ENCODE measurements at places on chromosomes 16 and 17.

DNA sequence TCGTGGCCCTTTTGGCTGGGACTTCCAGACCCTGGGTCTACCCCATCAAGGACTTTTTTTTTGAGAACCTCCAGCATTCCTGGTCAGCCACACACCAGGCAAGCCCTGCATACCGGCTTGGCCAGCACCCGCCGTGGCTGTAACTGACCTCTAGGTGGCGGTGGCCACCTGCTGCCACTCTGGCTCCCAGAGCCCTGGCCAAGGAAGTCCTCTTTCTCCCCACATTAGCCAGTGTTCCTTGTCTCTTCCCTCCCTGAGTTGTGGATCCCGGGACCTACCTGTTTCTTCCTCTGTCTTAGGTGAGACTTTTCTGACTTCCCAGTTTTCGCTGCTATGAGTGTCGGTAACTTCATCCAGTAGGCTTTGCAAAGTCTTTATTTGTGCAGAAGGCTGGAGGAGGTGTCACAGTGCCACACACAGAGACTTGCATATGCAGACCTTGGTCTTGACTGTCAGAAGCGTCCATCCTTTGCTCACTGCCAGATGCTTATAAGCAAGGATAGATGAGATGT lies 348.3 kb downstream of the CPPED1 start:
- peak; percentile 20 for DNase-seq

- DNase-seq: no peak
Observed at GRCh38 chr16:86977076-86977676, 340.0 kb downstream of the C16orf95 start.

DNA sequence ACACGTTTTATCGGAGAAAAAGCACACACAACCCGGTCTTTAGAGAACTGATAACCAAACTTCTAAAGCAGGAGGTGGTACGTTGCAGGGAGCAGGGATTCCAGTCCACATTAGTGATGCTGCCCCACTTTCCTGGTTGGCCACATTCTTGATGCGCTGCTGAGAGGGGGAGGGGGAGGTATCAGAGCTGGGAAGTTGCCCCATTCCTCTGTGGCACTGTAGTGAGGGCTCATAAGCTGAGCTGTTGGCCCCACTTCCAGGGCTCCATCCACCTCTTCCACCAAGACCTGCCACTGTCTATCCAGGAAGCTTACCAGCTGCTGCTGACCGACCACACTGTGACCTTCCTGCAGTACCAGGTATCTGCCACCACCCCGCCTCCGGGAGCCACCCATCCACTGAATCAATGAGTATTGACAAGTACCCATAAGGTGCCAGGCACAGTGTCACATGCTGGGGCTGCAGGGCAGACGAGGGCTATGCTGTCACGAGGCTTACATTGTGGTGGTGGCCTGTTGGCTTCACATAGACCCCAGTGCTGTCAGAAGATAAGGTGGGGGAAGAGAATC lies 1.1 kb downstream of the TSEN54 start:
- no peak for DNase-seq

- DNase-seq: no peak
Observed at GRCh38 chr16:84964386-84965128, 46.8 kb downstream of the ZDHHC7 start.

DNA sequence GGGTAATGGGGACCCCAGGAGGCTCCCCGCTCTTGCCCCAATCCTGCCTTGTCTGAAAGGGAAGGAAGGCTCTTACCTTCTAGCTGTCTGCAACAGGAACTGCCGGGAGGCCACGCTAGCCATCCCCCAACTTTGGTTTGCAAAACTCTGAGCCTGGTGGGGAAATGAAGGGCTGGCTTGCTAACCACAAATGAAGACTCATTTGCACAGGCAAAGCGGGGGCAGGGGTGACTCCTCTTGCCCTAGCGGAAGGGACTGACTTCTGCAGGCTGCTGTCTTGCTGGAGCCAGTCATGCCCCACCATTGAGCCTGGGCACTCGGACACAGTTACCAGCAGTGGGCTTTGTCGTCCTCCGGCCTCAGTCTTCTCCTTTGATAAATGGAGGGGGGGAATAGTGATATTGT lies 52.6 kb downstream of the PLCG2 start:
- peak; percentile 8 for DNase-seq

DNA sequence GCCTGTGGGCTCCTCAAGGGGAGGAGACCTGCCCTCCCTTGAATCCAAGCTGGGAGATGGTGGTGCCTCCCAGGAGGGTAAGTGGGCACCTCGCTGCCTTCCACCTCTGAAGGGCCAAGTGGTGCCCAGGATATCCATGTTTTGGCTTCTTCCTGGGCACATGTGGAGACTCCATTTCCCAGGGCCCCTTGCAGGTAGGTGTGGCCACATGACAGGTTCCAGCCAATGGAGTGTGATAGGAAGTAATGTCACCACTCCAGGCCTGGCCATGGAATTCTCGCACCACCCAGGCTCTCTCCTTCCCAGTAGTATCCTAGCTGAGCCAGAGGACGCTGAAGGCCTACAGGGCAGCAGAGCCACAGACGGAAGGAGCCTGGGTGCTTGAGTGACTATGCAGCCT lies 17.6 kb upstream of the PEMT start:
- no peak for DNase-seq

DNA sequence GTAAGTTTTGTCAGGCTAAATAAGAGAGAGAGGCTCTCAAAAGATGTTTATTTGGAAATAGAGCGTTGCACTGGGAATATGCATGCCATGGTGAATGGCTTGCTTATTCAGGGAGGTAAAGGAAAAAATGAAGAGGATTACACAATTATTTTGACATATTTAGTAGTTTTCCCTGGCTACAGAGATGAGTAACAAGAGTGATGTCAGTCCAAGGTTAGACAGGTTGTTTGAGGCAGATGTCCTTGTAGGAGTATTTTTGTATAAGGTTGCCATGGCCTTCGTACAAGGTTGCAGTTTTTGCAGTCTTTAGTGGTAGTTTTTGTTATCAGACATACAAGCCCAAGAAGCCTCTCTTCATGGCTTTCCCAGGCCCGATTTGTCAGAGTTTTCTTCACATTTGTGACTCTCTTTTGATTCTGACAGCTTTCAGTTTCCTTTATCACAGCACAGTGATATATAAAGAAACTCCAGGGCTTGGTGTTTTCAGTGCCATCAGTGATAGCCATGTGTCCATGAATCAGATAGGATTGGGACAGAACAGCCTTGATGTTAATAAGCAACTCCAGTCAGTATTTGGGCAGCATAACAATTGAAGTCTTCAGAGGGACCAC lies 18.7 kb upstream of the LGALS9 start:
- no peak for DNase-seq

- no peak for DNase-seq
Observed at GRCh38 chr16:51924744-51925143, 622.2 kb downstream of the TOX3 start.

DNA sequence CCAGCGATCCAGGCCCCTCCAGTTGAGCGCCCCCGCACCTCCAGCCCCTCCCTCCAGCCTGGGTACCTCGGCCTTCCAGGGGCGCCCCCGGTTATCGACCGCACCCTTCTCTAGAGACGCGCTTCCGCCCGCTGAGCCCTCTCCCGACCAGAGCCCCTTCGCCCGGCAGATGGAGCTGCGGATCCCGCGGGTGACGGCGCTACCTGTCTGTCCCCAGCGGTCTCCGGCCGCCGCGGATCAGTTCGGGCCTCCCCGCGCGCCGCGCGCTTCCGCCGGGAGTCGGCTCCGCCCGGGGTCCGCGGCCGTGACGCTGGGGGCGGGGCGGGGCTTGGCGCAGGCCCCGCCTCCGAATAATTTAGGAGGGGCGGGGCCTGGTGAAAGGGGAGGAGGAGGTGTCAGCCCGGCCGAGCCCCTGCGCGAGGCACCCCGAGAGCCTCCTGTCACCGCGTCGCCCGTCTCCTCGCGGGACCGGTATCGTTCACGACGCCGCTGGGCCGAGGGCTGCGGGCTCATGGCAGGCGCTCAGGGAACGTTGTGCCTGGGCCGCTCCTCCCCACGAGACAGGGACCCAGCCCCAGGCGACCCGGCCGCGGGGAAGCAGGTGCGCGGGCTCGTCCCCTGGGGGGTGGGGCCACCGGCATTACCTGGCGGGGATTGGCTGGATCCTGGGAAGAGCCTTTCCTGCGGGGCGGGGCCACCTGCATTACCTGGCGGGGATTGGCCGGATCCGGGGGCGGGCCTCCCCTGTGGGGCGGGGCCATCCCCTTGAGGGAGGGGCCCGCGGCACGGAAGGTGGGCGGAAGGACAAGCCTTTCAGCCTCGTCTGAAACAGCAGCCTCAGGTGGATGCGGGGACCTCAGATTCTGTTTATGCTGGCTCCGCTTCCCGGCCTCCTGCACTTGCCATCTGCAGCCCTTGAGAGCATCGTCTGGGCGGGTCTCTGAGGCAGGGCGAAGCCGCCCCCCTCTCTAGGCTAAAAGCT lies at the start of gene SPATA2L:
Gene SPATA2L, minus strand, starts transcription at position 281 of the 982 bp plus-strand sequence. CDS start 473 bp downstream, outside the sequence.
- DNase-seq: peak; percentile 95

GRCh38 chr16:47320546-47321310 lies 140.1 kb downstream of the ITFG1 start:
- no peak for DNase-seq

GRCh38 chr16:51305337-51305736 lies 154.3 kb upstream of the SALL1 start:
- DNase-seq: no peak

DNA sequence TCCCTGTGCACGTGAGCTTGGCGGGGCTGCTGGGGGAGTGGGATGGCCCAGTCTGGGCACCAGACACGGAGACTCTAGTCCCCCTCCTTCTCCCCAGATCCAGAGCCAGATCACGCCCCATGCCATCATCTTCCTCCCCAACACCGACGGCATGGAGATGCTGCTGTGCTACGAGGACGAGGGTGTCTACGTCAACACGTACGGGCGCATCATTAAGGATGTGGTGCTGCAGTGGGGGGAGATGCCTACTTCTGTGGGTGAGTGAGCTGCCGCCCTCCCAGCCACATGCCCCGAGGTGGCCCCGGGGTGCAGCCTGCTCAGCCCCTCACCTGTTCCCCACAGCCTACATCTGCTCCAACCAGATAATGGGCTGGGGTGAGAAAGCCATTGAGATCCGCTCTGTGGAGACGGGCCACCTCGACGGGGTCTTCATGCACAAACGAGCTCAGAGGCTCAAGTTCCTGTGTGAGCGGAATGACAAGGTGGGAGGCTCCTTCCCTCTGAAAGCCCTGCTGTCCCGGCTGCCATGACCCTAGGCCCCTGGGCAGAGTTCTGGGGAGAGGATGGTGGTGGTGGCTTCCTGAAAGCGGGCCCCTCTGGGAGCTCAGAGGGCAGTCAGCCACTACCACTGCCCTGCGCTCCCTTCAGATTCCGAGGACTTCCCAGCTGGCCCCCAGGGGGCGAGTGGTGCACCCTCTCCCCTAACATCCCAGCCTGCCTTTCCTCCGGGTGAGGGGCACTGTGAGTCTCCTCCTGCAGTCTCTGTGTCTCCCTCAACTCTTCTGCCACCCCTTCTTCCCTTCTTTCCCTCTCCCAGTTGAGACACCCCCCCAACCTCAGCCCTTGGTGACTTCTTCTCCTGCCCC lies 2.8 kb upstream of the C17orf107 start:
- no peak for DNase-seq

DNA sequence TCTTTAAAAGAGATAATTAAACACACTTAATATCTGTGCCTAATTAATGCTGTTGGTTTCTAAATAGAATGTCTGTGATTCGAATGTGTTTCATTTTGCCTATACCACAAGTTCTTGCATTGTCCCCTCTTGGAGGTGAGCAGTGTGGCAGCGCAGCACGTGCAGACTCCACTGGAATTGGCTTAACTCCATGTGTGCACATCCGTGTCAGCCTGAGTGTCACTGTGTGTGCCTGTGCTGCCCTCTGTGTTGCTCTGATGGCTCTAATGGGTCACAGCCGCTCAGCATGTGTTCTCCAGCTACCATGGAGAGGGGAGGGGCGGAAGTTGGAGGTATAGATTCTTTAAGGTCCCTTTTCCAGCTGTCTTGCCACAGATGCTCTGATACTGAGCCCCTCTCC lies 226.6 kb downstream of the SPECC1 start:
- no peak for DNase-seq

DNA sequence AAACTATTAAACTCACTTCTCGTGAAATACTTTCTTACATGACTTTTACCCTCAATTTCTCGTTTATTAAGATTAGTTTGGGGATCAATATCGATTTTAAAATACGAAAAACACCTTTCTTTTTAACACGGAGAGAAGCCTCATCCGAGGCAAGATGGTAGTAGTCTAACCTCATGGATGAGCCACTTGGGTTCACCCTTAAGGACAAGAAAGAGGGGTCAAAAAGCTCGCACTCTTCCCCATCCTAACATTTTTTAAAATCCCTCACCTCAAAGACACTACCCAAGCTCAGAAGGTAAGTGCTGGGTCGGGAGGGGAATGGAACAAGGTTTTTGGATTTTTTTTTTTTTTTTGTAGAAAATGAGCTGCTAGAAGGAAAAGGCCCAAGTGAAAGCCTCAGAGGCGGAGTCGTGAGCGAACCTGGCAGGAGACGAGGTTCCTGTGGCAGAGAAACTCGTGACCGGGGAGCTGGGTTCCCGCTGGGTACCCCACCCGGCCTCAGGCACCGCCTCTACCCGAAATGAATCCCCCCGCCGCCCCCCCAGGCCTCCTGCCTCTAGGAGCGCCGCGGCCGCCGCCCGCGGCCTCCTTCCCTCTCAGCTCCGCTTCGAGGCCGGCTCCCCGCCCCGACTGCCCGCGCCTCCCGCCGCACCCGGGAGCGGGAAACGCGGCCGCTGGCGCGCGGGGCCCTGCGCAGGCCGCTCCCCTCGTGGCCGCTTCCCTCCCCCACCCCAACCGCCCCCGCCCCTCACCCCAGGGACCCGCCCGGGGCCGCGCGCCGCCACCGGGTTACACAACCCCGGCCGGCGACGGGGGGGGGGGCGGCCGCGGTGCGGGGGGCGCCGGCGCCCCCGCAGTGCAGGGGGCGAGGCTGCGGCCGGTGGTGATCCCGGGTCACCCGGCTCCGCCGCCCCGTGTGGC lies 1.6 kb downstream of the NUFIP2 start:
- DNase-seq: peak; percentile 17

GRCh38 chr16:57809276-57810196 lies 7.2 kb upstream of the KIFC3 start:
- DNase-seq: no peak

- no peak for DNase-seq
Observed at GRCh38 chr16:83134638-83135037, 507.9 kb downstream of the CDH13 start.

DNA sequence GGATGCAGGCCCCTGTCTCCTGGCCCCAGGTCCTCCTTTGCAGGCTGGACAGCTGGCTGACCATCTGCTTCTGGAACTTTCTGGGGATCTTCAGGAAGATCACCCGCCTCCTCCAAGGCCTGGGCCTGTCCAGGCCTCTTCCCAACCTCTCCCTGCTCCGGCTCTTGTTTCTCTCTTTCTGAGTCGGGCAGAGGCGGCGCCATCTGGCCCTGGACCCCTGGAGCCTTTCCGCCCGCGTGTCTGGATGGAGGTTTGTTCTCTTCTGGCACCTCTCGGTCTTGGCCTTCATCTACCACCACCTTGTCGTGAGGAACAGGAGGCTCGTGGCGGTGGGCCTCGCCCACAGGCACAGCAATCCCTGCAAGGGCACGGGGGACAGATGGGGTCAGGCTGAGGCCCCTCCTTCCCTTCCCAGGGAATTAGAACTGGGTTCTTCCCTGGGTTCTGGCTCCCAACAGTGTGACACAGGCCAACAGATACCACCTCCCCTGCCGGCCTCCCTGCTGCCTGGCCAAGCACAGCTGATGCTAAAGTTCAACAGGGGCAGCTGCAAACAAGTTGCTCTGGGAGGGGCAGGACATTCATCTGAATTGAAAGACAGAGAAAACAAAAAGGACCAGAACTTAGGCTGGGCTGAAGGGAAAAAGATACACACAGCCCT lies 13.3 kb downstream of the NDUFAF8 start:
- no peak for DNase-seq

Data from activated CD4-positive, alpha-beta T cell treated with anti-CD3 and anti-CD28 coated beads, Interleukin-2, amount 50 U/mL, for 24 hours (primary cell).